Spinal cord (tissue), 10 donors: ENCODE measurements at places on chromosomes 12 and 14. TPM values are rescaled to one million over a fixed set of nuclear protein-coding genes. Genes with fewer than 3 reads are reported as not detected.

DNA sequence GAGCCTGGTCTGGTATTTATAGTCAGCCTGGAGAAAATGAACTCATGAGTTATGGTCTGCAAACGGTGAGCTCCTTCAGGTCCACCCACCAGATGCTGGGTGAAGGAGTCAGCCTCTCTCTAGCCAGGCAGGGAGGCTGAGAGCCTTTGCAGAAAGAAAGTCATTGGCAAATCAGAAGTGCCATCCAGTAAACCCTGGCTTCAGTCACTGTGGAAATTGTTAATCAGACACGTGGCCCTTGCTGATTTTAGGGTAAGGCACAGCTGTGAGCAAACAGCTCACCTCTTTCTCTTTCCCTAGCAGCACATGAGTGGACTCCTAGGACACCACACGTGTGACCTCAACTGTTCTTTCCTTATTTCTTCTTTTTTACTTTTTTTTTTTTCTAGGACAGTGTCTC lies 44.9 kb downstream of the CHST11 start:
- no peak for DNase-seq

- DNase-seq, result no peak
Observed at GRCh38 chr12:132771126-132771838, 9.7 kb upstream of the ANKLE2 start.

- DNase-seq, result no peak
Observed at GRCh38 chr14:21399311-21399870, 15.6 kb upstream of the SUPT16H start.

- DNase-seq, result no peak
Observed at GRCh38 chr12:52617403-52617785, 965 bp downstream of the KRT73 start.

GRCh38 chr12:91811481-91812287 lies 334.0 kb downstream of the BTG1 start:
- DNase-seq, result peak; percentile 48

DNA sequence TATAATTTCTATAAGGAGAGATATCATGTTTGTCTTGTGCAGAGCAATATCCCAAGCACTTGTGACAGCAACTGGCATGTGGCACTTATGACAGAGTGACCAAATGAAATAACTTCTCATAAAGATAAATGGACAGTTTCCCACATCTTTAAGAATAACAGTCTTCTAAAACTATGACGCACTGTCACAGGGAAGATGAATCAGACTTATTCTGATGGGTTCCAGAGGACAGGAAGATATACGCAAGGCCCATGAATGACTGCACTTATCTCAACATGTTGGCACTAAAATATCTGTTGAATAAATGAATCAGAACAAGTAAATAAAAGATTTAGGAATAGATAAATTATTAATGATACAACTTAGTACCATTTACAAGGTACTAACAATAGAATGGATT lies 465.8 kb upstream of the SYT1 start:
- DNase-seq, result no peak

DNA sequence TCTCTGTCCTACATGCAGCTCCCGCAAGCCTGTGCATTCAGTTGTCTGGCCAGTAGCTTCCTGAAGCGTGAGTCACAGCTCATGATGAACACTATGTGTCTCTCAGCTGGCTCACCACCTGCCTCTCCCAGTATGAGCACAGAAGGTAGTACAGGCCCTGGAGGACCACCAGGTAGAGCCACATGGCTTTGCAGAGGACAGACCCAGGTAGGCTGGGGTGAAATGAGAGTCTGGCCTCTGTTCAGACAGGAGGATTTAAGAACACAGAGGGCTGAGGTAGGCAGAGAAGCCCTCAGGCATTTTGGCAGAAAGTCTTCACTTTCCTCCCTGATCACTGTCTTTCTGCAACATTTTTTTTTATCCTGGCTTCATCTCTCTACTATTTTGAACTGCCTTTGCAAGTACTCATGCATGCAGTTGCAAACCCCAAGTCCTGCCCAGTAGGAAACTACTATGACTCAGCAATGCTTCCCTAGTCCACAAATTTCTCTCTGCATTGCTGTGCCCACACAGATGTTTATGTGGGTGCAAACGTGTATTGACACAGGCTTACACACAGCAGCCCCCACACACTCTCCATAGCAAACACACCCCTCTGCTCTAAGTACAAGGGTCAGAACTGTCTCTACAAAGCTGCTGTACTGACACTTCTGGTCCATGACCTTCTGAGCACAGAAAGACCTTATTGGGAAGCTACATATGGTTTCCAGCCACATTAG lies 7.2 kb upstream of the SDR9C7 start:
- no peak for DNase-seq

DNA sequence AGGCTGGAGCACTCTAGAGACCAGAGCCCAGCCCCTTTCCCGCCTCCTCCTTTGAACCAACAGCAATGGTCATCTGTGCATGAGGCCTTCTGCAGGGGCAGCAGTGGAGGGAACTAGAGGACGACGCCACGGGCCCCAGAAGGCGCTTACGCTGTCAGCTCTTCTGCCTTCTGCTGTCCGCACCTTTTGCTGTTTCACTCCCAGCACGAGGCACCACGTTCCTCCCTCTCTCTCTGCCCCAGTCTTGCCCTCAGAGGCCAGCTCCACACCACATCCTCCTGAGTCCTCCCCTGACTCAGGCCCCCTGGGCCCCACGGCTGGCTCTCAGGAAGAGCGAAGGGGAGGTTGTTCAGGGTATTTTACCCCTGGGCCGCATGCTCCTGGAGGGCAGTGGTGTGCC lies 15.5 kb downstream of the MMAB start:
- DNase-seq, result no peak

DNA sequence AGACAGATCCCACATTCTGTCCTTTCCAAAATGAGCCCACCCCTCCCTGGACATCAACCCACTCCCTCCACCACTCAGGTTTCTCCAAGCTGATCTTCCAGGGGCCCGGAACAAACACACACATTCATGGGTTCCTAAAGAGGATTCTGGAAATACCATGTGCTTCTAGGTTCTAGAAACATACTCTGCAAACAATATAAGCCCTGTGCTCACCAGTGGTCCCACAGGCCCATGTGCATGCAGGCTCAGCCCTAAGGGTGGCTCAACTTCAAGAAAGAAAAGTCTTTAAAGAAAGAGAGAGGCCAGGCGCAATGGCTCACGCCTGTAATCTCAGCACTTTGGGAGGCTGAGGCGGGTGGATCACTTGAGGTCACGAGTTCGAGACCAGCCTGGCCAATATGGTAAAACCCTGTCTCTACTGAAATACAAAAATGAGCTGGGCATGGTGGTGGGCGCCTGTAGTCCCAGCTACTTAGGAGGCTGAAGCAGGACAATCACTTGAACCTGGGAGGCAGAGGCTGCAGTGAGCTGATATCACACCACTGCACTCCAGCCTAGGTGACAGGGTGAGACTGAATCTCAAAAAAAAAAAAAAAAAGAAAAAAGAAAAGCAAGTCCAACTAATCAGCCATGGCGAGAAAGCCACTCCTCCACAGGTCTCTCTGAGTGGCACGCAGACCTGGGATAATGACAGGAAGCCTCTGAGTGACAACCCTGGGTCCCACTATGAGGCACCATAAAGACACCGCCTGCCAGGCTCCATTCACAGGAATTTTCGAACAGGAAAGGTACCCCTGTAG lies 59.5 kb upstream of the PNMA1 start:
- DNase-seq, result no peak

DNA sequence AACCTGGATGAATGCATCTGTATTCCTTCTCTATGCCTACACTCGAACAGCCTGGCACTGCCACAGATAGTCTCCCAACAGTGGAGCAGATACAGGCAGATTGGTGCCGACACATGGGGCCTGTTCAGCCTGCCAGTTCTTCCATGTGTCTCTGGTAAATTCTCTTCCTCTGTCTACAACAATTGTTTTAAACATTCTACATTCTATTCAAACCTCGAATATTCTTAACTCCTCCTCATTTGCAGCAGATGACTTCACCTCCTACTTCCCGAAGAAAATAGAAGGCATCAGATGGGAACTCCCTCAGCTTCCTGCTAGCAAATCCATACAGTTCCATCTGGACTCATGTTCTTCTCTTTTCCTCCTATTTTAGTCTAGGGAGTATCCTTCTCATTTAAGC lies 43.1 kb upstream of the OTOGL start:
- no peak for DNase-seq

- peak; percentile 67 for DNase-seq
Observed at GRCh38 chr12:19624491-19624890, 185.2 kb downstream of the AEBP2 start.

GRCh38 chr12:115619889-115620288 lies 657.6 kb downstream of the MED13L start:
- no peak for DNase-seq

GRCh38 chr12:6914947-6915788 lies 788 bp downstream of the ENO2 start:
- DNase-seq, result no peak

Gene RBMS2
- 19.8 TPM for total RNA-seq

Gene CLEC2A
- total RNA-seq, result not detected

Gene MIP
- 0.30 TPM for total RNA-seq

Gene CIROP
- 0.10 TPM for total RNA-seq
